ENCODE measurements at places on chromosomes 6 and 20.

DNA sequence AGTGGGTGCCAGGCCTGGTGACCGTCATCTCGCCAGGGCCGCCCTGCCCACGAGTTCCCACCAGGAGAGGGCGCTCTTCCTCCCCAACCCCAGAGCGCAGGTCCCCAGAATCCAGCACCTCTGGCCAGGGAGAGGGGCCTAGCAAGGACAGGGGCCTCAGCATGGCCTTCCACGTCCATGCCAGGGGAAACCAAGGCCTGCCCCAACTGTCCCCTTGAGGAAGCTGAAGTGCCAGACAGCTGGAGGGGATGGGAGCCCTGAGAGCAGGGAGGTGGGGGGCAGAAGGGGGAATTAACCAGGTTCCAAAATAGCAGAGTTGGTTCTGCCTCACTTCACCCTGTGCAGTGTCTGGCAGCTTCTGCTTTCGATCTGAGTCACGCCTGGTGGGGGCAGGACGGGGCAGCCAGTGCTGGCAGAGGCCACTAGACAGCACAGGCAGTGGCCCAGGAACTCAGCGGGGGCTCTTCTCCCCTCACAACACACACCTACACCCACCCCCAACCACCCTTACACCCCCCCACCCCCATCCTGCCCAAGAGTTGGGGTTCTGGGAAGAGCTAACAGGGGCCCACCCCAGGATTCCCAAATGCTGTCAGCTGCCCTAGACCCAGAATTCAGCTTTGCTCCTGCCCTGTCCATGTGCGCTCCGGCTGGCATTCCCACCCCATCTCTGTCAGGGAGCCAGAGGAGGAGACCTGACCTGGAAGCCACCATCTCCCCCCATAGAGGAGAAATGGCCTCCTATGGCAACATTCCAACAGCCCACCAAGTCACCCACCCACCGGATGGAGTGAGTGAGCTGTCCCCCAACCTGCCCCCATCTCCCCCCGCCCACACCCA lies 29.2 kb downstream of the TFEB start:
- DNase-seq: peak; percentile 86

GRCh38 chr6:167094820-167095637 lies 27.9 kb upstream of the CCR6 start:
- DNase-seq: no peak

GRCh38 chr20:571754-572441 lies 28.3 kb upstream of the CSNK2A1 start:
- no peak for DNase-seq

GRCh38 chr20:32828029-32828680 lies 8.4 kb downstream of the MAPRE1 start:
- no peak for DNase-seq

GRCh38 chr20:64064145-64064698 lies 1.2 kb downstream of the TCEA2 start:
- no peak for DNase-seq

DNA sequence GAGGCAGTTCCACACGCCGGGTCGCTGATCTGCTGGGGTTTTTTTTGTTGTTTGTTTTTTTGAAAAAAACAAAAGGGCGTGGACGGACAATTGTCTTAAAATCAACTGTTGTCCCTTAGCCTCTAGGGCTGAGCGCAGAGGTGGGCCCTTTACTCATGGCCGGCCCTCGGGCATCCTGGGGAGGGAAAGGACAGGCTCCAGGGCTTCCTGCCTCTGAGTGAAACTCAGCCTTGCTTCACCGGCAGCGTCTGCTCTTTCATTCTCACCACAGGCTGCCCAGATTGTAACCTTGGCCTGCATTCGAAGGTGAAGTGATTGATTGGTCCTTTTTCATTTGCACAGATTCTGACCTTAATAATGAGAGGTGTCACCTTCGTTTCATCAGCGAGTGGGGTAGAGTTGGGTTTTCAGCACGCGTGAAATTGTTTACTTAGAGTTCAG lies 797 bp downstream of the SMIM13 start:
- DNase-seq: peak; percentile 35

DNA sequence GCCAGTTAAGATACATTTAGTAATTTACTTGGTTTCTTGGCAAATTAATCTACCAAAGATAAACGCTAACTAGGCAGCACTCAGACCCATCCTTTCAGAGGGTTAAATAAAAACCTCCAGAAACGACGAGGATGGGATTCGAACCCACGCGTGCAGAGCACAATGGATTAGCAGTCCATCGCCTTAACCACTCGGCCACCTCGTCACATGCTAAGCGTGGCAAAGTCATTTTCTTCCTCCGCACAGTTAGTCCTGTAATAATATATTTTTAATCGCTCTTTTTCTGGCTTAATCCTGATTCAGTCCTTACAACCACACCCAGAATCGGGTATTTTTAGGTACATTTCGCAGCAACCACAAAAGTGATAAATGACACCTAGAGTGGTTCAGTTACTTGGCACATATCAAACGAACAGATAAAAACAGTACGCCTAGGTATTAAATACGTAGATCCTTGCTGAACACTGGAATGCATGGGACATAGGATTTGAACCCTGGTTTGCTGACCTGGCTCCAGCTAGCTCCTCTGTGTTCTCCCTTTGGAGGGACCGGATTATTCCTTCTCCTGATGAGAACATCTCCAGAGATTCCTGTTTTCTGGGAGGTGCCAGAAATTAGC lies 71.6 kb downstream of the GPX5 start:
- DNase-seq: no peak

- DNase-seq: no peak
Measured at GRCh38 chr20:38941726-38942389, 15.6 kb downstream of the FAM83D start.

DNA sequence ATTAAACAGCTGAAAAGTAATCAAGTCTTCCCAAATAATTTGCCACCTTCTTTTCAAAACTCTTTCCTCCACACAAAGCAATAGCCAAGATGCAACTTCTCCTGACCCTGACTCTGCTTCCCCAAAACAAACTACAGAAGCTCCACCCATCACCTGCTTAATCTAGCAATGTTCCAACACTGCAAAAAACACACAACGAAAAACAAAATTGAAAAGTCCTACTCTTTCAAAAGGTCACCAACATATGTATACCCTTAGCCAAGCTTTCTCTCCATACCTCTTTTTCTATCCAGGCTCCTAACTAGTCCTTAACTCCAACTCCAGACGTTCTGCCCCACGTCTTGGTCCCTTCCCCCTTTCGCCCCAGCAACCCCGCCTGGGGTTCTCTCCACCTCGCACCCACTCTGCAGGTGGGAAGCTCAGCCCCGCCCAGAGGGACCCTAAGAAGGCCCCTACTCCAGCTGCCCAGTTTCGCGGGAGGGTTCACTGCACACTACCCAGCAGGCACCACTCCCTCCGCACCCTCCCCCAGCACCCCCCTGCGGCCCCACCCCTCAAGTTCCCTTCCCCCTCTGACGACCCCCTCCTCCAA lies 717 bp downstream of the CSNK2A1 start:
- no peak for DNase-seq

GRCh38 chr6:106184629-106185028 lies 98.5 kb downstream of the PRDM1 start:
- no peak for DNase-seq

- no peak for DNase-seq
Measured at GRCh38 chr6:138863321-138863720, 67.4 kb downstream of the ECT2L start.

DNA sequence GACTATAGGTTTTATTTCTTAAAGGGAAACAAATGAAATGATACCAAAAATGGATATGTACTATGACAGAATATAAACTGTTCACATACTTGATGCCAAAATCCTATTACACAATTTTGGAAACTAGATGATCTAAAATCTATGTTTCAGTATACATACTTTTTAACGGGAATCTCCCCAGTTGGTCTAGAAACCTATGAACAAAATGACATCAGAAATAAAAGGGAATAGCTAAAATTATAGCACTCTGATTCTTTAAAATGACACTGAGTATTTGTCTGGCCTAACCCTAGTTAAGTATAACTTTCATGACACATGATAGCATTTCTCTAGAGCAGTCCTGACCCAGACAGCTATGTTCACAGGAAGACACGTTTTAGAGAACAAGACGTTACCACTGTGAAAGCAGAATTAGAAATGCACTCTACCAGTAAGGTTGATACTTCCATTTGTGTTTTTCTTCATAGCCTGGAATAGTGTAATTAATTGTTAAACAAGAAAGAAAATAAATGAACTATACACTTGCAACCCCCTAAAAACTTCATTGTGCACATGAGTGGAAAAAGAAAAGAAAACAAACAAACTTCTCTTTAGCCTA lies 3.3 kb downstream of the OSER1 start:
- no peak for DNase-seq

- no peak for DNase-seq
Measured at GRCh38 chr20:60250251-60250650, 292.0 kb downstream of the CDH26 start.

GRCh38 chr6:140462453-140463311 lies 1088.2 kb upstream of the CITED2 start:
- no peak for DNase-seq

GRCh38 chr6:75874224-75874623 lies 125.2 kb downstream of the MYO6 start:
- no peak for DNase-seq

GRCh38 chr6:88881451-88881850 lies 82.0 kb downstream of the RNGTT start:
- DNase-seq: no peak

GRCh38 chr6:158708239-158708638 lies 58.4 kb downstream of the SYTL3 start:
- no peak for DNase-seq

GRCh38 chr20:1103751-1104150 lies 14.7 kb upstream of the PSMF1 start:
- no peak for DNase-seq

DNA sequence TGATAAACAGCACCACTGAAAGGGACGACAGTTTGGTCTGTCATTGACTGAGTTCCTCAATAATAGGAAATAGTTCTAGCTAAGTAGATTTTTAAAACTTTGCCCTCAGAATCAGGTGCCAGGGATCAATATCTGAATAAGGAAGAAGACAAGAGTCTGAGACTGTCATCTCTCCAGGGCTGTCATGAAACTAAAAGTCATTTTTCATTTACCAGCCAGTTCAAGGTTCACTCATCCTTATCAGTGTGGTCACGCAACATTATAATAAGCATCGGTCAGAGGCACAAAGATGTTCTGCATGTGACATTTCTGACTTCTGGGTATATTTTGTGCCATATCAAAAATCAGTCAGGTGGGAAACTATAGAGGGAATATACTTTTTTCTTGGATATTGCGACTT lies 52.5 kb upstream of the E2F3 start:
- no peak for DNase-seq

- DNase-seq: no peak
Measured at GRCh38 chr20:21554376-21554890, 40.6 kb upstream of the NKX2-2 start.

All from HuH-7.5 (cell line).